GM18507 (cell line): ENCODE measurements at places on chromosomes 3 and 15.

DNA sequence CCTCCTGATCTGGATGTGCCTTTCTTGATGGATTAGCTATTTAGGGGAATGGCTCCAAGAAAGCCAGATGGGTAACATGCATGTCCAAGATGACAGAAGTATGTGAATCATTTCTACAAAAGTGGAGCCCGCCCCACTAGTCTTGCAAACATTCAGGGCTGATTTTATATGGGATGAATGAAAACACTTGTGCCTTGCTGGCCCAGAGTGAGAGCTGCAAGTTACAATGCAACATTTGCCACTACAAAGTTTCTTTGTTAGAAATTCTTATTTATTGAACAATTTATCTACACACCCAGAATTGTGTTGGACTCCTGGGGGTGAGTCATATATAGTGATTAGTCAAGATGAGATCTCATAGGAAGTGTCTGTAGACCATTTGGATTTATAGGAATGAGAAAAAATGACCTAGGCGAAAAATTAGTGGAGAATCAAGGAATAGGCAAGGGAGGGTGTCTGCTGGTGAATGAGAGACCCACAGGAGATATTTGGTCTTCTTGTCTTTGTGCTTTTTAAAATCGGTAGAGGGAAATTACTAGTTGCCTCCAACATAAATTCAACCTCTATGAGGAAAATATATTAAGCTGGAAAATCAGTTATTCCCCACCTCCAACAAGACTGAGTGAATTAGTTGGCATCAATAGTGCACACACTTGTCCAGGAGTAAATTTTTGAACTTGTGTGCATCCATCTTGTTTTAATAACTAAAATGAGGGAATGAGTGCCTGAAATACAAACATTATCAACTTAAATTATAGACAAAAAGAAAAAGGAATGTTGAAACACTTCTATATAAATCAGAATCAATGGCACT, 53.5 kb upstream of the DCBLD2 start:
- DNase-seq: no peak

DNA sequence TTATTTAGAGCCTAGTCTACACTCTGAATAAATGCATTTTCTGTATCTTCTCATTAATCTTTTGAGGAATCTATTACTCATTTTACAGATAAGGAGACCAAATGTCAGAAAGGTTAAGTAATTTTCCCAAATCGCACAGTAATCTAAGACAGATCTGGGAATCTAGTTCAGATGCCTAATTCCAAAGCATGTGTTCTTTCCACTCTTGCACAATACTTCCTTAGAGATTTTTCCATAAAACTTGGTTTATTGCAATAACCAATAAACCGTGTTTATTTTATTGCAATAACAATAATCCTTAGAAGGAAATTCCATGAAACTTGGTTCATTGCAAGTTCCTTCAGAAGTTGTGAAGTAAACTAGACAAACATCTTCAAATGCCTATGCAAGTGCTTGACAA, 17.4 kb upstream of the COL8A1 start:
- DNase-seq: no peak

- DNase-seq: no peak
Measured at GRCh38 chr15:53525894-53526293, 233.6 kb downstream of the WDR72 start.

GRCh38 chr15:39273717-39274411, 307.0 kb upstream of the THBS1 start:
- no peak for DNase-seq

- DNase-seq: no peak
Measured at GRCh38 chr15:34904527-34904926, 65.0 kb downstream of the AQR start.

DNA sequence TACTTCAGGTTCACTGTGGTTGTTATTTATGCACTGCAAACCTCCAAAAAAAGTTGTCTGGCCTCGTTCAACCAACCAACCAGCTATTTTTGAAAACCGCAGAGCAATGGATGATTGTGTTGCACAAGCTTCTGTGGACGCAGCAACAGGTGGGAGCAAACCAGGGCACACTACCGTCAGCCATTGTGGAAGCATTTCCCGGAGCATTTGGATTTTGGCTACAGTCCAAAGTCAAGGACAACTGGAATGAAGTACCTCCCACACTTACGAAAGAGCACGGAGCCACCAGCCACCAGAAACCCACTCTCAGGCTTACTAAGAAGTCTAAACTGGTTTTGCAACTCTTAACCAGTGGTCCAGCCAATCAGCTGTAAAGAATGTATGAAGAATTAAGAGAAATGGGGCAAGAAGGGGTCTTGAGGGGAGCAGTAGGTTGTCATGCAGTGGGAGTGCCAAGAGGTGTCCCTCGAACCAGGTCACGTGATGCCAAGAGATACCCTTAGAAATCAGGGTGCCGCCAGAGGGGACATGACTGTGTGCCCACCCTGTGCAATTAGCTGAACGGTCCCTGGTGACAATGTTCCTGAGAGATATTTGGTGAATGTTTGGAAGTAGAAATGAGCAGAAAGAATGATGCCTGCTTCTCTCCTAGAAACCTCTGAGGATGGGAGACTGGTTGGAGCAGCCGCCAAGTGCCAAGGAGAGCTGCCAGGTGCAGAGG, 68.9 kb upstream of the PCSK6 start:
- DNase-seq: no peak
